SJCRH30 (cell line): ENCODE measurements at places on chromosomes 13 and 19.
A peak's percentile ranks its signal among the peaks of the same experiment; 100 is the strongest.

DNA sequence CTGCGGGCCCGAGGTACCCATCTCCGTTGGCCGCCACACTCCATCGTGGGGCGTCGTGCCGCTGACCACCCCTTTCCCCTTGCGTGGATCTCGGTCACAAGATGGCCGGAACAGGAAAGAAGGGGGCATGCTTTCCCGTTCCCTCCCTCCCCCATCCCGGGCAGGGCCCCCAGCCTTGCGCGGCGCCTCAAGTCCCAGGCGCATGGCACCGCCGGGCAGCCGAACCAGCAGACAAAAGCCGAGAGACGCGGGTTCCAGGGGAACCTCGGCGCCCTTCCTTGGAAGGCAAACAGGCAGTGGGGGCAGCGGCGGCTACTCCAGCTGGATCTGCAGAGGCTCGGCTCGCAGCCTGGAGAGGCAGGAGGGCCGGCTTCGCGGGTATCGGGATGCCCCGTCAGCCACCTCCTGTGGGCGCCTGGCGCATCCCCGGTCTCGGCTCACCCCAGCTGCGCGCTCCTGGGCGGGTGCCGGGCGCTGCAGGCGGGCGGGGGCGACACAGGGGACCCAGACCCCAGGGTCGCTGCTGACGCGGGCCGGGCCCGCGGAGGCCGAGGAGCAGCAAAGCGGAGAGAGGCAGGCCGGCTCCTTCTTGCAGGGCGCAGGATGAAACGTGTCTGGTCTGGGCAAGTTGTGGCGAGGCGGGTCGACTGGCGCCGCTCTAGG, 439 bp downstream of the DZIP1 start:
- DNase-seq, result peak; percentile 67

GRCh38 chr19:49247676-49248075, 77.3 kb downstream of the SLC6A16 start:
- DNase-seq, result no peak

DNA sequence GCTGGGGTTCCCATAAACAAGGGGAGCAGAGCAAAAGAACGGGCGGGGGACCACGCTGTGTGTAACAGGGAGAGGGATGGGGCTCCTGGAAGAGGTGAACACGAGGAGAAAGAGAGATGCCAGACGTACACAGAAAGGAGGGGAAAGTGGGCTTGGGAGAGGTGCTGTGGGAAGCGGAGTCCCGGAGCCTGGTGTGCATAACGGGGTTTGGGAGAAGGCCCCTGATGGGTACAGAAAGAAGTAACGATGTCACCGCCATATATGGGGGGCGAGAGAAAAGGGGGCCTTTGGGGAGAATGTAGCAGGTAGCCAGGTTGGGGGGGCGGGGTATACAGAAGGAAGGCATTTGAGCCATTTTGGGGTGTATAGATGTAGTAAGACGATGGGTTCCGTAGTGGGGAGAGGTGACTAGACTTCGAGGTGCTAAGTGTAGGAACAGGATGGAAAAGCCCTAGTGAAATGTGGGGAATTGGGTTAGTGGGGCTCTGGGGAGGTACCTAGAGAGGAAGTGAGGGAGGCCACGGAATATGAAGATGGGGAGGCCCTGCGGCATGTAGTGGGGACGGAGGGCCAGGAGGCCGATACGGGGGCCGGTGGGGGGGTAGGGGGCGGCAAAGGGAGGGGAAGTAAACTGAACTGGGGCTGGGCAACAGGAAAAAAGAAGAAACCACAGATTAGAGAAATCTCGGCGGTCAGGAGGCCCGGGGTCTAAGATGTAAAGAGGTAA, 787 bp downstream of the ZNF580 start:
- no peak for DNase-seq

GRCh38 chr19:43751466-43752220, 3.1 kb downstream of the SMG9 start:
- no peak for DNase-seq

DNA sequence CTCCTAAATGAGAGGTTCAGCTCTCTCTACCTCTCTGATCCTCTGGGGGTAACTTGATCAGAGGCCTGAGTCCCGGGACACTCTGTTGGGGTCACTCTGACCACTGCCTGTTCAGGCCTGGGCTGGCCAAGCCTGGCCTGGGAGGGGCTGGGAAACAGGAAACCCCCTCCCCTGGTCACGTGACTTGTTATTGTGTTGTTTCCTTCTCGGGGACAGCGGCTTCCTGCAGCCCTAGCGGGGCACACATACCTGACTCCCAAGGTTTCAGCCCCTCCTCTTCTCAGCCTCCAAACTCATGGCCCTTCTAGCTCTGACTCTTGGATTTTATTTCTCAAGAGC, at the start of gene USHBP1:
TSS of gene USHBP1 (minus strand) at position 105 of the 339 bp plus-strand sequence. CDS start 446 bp downstream, outside the sequence.
- no peak for DNase-seq

GRCh38 chr13:89113744-89114143, 1442.6 kb downstream of the SLITRK5 start:
- DNase-seq, result no peak

DNA sequence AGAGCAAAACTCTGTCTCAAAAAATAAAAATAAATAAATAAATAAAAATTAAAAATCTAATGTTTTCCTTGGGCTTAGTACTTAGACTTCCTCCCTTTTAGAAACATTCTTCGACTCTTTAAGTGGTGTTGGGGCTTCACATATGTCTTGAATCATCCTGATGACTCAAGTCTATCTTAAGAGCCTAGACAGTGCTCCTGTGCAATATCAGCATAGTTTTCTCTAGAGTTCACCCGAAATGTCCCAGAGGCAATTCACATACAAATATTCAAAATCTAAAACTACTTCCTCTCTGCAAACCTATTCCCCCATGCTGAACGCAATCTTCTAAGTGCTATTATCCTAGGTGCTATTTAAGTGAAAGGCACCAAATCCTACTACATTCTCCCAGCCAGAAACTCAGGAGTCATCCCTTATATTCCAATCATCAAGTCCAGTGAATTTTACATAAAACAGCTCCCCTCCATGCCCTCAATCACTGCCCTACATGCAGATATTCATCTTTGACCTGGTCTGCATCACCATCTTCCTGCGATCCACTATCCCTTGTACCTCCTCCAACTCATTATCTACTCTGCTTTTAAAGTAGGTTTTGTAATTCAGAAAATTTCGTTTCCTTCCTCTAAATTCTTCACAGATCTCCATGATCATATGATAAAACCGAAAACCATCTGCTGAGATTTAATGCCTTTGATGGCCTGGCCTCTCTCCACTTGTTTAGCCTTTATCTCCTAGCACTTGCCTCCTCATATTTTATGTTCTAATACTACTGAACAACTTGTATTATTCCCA, 102.7 kb downstream of the ELF1 start:
- no peak for DNase-seq

GRCh38 chr13:23572836-23573235, 2.6 kb downstream of the TNFRSF19 start:
- no peak for DNase-seq

DNA sequence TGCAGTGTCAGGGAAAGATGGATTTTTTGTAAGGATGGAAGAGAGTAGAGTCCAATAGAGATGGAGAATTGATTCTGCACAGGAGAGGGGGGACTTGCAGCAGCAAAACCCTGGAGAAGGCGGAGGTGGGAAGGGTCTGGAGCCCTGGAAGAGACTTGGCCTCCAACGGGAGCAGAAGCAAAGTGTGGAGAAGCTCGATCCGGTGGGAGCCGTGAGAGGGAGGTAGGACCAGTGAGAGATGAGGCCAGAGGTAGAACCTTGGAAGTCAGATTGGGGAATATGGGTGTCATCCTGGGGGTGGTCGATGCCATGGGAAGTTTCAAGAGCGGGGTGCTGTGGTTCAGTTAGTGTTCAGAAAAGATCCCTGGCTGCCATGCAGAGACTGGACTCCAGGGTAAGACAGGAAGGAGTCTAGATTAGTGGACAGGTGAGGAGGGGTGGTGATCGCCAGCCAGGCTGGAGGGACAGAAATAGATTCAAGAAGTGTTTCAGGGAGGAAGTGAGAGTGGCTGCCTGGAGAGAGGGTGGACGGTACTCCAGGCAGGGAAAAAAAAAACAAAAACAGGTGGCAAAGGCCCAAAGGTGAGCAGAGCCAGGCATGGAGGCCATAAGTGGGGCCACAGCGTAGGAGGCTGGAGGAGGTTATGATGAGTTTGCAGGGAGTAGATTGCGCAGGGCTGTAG, 2.6 kb downstream of the PPP5C start:
- no peak for DNase-seq

GRCh38 chr13:77047649-77048343, 20.8 kb upstream of the FBXL3 start:
- DNase-seq, result no peak

DNA sequence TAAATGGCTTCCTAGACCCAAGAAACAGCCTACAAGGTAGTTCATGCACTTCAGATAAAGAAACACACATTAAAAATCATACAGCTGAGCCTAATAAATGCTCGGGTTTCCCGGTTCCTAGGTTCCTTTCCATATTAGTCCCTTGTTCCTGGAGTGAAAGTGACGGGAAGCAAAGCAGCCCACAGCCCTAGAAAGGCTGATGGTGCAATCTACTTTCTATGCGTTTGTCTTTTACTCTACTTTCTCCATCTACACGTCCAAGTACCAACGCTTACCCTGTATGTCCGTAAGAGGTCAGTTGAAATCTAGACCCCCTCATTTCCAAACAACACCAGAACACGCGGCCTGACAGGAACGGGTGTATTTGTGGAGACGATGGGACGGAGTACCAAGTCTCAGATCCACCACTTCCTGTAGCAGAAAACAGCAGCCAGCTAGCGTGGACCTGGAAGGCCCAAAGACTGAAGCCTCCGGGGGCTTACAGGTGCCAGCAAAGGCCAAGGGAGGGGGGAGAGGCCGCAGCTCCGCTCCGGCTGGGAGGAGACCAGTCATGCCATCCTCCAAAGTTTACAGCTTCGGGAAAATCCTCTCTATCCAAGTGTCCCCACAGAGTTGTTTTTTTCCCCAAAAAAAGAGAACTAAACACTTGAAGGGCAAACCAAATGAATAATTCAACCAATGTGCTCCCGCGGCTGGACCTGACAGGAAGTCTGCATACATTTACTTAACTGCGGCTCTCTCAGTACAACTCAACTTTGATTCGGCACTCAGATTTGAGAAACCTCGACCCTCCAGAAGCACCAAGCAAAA, 34.1 kb downstream of the STK24 start:
- no peak for DNase-seq
